ENCODE measurements at places on chromosomes 13 and 19.
A peak's percentile ranks its signal among the peaks of the same experiment; 100 is the strongest.

DNA sequence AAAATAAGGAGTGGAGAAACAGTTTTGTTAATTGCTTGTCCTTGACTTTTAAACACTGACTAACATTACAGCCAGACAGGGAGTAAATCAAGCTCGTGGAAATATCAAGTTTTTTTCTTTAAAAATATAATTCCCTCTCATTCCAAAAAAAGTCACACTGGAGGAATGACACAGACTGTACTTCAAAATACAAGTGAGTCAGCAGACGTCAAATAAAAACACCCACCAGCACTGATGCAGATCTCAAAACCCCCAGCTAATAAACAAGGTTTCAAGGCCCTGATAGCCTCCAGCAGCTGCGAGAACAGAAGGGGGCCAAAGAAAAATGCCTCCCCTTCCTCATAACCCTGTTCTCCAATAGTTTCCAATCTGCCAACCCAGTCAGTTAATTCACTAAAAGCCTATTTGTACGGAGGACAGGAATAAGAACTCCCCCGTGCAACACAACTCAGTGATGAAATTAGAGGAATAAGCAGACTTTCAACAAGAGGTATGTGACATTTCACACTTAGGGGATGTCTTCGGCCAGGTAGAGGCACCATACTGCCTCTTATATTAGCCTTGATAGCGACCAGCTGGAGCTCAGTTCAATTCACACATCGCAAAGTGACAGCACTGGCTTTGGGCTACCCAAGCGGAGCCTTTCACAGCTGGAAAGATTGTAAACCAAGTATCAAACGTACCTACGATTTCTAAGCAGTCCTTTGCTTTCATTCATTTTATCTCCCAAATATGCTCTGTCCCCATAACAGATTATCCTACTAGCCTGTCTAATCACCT lies 561.0 kb upstream of the KLF12 start:
- no peak for DNase-seq

GRCh38 chr19:30670011-30670329 lies 297.8 kb downstream of the ZNF536 start:
- DNase-seq, result no peak

- DNase-seq, result no peak
Measured at GRCh38 chr13:110468986-110469495, 92.5 kb downstream of the RAB20 start.

DNA sequence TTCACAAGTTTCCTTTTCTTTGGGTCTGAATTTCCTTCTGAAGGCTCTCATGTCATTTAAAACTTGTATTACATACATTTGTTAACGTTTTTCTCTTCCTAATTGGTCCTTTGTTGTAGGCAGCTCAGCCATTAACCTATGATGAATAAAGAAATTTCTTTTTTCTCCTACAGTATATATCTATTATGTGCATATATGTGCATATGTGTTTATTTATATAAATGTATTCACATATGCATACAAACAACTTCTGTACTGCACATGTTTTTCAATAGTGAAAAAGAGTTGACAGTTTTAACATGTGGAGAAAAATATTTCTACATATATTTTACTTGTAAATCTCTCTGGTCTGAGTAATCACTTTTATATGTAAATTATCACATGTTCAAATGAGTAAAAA lies 1674.9 kb upstream of the PCDH20 start:
- DNase-seq, result no peak

DNA sequence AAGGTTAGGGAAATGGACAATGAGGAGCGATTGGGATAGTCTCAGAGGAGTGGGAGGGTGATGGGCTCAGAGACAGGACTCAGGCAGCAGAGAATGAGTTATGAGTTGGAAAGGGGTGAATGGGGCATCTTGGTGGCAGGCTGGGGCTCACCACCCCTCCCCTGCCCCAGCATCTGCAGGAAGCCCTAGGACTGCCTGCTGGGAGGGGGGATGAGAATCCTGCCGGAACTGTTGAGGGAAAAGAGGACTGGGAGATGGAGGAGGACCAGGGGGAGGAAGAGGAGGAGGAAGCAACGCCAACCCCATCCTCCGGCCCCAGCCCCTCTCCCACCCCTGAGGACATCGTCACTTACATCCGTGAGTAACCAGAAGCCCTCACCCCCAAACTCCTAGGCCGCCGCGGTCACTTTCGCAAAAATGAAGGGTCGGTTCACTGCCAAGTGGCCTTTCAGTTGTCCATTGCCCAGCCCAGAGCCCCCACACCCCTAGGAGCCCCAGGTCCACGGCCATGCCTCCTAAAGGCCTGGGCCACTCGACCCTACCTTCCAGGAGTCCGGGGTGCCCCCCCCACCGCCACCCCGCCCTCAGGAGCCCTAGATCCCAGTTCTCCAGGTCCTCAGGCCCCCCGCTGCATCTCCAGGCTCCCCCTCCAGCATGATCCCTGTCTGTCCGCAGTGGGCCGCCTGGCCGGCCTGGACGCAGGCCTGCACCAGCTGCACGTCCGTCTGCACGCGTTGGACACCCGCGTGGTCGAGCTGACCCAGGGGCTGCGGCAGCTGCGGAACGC lies 764 bp downstream of the CLEC11A start:
- no peak for DNase-seq

GRCh38 chr13:111938741-111939665 lies 127.9 kb upstream of the SOX1 start:
- no peak for DNase-seq

DNA sequence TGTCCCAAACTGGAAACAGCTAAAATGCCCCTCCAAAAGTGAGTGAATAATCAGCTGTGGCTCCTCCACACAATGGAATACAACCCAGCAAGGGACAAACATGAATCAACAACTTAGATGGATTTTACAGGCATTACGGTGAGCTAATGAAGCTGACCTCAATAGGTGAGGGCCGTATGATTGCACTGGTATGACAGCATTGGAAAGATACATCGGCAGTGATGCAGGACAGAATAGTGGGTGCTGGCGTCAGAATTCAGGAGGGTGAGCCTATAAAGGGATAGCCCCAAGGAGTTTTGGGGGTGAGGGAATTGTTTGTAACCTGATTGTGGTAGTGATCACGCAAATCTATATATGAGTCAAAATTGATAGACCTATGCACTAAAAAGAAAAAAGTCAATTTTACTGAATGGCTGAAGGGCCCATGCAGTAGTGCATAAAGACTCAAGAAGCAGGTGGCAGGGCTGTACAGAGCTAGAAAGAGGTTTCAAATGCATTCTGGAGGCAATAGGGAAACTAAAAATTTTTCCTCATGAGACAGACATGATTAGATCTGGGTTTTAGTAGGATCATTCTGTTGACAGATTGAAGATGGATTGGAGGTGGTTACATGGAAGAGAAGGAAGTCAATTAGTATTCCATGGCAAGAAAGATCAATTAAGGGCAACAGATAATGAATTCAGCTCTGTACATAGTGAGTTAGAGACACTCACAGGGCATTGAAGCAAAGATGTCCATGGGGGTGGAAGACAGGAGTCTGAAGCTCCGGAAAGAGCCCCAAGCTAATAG lies 90.8 kb downstream of the IRS2 start:
- DNase-seq, result no peak

DNA sequence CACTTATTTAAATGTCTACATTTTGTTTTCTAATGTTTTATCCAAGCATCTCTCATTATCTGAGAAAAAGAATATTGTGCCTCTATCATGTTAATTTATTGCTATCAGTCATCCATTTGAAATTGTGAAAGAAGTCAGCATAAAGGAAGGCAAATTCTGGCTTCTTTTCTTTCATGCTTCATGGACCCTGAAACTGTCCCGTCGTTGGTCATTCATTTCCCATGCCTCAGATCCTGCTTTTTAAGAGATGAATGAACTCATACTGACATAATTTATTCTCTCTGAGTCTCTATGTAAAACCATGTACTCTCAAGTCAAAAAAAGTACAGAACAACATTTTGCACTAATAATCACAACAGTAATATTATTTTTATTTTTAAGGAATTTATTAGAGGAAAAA lies 2512.0 kb downstream of the PCDH9 start:
- no peak for DNase-seq

- DNase-seq, result no peak
Measured at GRCh38 chr19:50906217-50906616, 5.0 kb downstream of the KLK4 start.

- no peak for DNase-seq
Measured at GRCh38 chr19:30062065-30062906, 120.2 kb downstream of the URI1 start.

DNA sequence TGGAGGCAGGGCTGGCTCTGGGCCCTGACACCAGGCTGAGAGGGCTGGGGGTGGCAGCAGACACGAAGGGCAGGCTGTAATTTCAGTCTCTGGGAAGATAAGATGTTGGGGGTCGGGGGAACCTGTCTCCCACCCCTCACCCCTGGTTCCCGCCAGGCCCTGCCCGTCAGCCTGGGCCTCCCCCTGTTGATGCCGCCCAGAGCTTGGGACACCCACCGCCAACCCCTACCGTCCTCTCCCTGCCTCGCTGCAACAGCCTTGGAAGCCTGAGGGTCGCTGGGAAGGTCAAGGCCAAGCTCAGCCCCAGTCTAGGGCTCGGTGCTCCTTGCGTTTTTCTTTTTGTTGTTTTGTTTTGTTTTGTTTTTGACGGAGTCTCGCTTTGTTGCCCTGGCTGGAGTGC lies 14.5 kb downstream of the PALM start:
- no peak for DNase-seq

GRCh38 chr13:52103386-52103785 lies 25.5 kb downstream of the NEK5 start:
- no peak for DNase-seq

GRCh38 chr19:46715975-46716671 lies 791 bp downstream of the PRKD2 start:
- no peak for DNase-seq

GRCh38 chr19:39398297-39398864 lies 7.2 kb downstream of the MED29 start:
- DNase-seq, result peak; percentile 61

DNA sequence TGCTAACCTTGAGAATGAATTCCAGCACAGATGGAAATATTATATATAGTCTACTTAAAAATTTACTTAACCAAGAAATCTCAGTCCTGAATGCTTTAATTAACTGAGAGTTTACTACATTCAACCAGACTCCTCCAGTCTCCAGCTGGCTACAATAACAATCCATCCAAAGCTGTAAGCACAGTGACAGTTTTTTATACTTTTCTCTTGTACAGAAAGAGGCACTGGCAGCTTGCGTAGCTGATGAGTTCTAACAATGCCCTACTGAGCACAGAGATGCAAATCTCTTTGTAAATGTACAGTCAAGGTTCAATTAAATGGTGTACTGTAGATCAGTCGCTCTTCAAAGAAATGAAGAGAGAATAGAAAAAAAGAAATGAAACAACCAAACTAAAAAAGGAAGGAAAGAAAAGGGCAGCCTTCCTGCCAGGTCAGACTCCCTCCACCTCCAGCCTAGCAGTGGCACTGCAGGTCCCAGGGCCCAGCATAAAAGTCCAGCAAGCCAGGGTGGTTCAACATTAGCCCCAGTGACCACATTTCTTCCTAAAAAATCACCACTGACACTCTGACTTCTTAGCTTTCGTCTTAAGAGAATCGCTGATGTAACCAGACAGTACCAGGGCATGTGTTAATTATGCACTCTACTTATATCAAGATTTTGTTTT lies 88.4 kb downstream of the SACS start:
- no peak for DNase-seq

- no peak for DNase-seq
Measured at GRCh38 chr13:39405107-39405506, 197.9 kb downstream of the LHFPL6 start.

DNA sequence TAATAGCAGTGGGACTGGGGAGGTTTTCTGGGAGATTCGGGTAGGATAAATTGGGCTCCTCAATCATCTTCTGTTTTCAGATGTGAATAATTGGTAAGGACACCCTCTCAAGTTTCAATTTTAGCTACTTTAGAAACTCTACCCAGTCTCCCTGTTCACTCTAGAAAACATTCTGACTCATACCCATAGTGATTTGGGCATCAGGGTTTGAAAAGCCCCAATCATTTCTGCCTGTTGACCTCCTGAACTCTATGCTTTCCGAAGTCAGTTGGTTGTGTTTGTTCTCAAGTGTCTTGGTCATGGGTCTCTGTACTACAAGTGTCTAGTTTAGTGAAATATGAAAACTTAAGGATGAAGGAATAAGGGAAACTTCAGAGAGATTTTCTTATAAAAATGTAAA lies 911.3 kb upstream of the GPC6 start:
- DNase-seq, result no peak

GRCh38 chr13:50404769-50405168 lies 389.5 kb downstream of the KCNRG start:
- DNase-seq, result no peak

DNA sequence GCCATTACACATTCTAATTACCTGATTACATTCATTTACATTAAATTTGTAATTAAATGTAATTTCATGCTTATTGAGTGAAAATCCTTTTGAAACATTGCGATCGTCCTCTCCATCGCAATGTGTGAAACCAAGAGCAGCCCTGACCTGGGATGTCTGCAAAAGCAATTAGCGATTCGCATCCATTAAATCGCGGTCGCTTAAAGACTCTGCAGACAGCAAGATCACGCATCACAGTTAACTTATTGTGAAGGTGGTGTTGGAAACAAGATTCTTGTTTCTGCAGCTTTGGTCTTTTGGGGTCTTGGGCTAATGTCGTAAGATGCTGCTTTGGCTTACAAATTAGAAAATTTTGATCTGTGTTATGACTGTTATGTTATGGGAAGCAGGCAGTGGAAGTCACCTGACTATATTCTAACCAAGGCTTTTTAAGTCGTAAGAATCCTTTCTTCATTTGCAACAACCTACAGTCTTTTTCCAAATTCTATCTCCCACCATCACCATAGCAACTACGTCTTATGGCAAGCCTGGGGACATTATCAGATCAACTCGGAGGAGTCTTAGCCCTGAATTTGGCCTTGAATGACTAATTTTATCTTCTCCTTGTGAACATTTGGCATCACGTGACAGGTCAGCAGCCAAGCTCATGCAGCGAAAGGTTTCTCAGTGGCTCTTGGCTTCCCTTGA lies 142.8 kb upstream of the SOX1 start:
- DNase-seq, result no peak

GRCh38 chr19:12052497-12053169 lies at the start of gene ZNF878:
Gene ZNF878, minus strand, starts transcription at chr19:12052961. Its CDS starts 160 bp downstream, at chr19:12052801.
- DNase-seq, result peak; percentile 32

GRCh38 chr13:95298971-95299621 lies 2.2 kb downstream of the ABCC4 start:
- DNase-seq, result no peak

GRCh38 chr13:37134411-37135041 lies 29.1 kb upstream of the CSNK1A1L start:
- no peak for DNase-seq

DNA sequence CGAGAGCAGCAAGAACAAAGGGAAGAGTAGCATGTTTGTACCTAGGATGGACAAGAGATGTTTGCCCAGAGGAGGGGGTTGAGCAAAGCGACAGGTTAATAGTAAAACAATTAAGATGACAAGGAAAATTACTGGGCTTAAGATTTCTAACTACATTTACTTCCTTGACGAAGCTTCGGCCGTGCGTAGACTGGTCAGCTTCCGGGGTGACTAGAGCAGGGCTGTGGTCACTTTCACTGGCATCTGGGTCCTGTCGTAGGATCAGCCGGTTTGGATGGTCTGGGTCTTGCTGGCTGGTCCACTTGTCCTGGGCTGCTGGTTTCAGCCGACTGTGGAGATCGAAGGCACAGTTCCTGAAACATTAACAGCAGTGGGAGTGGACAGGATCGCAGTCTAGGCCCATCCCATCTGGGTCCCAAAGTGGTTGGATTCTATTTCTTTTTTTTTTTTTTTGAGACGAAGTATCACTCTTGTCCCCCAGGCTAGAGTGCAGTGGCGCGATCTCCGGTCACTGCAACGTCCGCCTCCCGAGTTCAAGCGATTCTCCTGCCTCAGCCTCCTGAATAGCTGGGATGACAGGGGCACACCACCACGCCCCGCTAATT lies 5.0 kb upstream of the BSG start:
- DNase-seq, result no peak

- no peak for DNase-seq
Measured at GRCh38 chr13:46487748-46488147, 65.2 kb upstream of the LRCH1 start.
